DMS79 (cell line): ENCODE measurements at places on chromosomes 13 and 19.

GRCh38 chr13:44313674-44314073 lies 60.0 kb upstream of the SERP2 start:
- DNase-seq, result no peak

DNA sequence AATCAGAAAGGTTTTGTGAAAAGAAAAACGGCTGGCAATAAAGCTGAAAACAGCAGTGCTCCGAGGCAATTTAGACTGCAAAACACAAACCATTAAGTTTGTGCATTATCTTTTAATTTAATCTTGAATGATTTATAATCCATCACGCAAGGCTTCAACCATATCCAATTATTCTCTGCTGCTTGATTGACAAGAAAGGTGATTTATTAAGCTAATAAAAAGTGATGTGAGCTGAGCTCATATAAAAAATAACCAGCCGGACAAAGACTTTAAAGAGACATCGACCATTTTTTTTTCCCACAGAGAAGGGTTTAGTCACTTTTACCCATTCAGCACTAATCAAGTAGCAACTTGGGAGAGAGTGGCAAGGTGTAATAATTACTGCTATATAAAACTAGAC lies 33.6 kb downstream of the TSHZ3 start:
- no peak for DNase-seq

DNA sequence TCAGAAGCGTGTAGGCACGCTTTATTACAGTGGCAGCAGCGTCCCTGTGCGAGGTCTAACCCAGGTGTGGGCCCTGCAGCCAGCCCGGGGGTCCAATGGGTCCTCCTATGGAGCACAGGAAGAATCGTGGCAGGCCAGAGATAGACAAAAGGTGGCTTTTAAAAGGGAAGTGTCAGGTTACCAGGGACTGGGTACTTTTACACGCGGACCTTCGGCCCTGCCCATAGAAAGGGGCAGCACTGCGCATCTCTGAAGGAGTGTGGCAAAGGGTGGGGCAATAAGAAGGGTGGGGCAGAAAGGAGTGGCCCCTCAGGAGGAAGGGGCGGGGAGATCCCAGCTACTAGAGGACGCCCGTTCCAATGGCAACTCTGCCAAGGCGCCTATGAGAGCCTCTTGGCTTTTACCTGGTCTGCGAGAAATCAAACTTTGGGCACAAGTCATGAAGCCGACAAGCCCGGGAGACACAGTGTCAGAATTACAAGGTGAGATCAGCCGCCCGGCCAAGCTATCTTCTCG lies 1419.8 kb downstream of the UQCRFS1 start:
- DNase-seq, result peak; percentile 91

DNA sequence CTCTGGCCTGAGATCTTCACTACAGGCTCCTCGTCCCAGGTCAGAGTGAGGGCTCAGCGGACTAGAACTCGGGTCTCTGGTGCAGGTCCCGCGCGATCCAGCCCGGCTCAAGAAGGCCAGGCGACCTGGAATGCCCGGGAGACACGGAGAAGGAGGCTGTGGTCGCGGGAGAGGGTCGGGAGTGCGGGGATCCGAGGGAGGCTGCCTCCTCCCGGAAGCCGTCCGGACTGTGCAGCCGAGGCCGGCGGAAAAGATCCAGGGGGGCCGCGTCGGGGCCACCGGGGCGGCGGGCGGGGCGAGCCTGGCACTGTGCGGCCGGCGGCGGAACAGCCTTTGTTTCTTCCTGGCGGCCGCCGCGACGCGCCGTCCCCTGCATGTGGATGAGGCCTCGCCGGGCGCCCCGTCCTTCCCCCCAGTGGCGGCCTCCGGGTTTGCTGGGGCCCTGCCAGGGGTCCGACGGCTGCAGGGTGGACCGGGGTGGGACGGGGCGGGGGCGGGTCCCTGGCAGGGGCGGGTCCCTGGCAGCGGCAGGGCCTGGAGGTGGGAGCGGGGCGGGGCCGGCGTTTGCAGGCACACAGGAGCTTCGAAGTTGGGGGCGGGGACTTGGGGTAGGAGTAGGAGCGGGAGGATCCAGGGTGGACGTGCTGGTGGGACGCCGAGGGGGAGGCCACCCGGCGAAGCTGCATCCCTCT lies 1.0 kb upstream of the SLC7A10 start:
- no peak for DNase-seq

DNA sequence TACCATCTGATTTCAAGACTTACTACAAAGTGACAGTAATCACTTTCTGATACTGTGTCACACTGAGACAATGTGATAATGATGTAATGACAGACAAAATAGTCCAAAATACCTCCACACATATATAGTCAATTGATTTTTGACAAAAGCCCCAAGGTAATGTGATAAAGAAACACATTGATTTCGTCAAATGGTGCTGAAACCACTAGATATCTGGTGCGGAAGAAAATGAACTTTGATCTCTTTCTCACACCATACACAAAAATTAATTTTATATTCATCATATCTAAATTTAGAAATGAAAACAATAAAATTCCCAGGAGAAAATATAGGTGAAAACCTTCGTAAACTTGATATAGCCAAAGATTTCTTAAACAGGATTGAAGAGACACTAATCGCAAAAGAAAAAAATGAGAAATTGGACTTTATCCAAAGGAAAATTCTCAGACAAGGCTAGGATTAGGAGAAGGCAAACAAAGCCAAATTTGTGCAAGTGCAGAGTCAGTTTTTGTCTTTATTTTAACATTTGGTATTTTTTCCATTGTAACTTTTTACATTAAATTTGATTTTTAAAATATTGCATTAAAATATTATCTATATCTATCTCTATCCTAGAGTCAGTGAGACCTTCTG lies 739.9 kb downstream of the DIAPH3 start:
- DNase-seq, result no peak
